ENCODE measurements at places on chromosomes 5 and 9.

DNA sequence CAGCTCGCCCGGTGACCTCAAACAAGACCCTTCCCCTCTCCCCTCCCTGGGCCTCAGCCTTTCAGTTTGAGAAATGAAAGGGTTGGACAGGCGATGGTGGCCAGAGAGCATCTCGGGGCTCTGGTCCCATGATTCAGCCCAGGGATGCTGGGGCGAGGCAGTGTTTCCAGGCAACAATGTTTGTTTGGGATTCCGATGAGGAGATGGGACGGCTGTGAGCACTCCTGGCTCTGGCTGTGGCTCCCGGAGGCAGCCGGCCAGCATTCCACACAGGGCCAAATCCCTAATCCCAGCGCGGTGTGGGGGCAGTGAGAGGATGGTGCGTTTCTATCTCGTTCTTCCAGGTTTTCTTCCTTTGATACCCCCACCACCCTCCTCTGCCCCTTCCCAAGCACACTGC lies 66.0 kb downstream of the HMCN2 start:
- no peak for DNase-seq

DNA sequence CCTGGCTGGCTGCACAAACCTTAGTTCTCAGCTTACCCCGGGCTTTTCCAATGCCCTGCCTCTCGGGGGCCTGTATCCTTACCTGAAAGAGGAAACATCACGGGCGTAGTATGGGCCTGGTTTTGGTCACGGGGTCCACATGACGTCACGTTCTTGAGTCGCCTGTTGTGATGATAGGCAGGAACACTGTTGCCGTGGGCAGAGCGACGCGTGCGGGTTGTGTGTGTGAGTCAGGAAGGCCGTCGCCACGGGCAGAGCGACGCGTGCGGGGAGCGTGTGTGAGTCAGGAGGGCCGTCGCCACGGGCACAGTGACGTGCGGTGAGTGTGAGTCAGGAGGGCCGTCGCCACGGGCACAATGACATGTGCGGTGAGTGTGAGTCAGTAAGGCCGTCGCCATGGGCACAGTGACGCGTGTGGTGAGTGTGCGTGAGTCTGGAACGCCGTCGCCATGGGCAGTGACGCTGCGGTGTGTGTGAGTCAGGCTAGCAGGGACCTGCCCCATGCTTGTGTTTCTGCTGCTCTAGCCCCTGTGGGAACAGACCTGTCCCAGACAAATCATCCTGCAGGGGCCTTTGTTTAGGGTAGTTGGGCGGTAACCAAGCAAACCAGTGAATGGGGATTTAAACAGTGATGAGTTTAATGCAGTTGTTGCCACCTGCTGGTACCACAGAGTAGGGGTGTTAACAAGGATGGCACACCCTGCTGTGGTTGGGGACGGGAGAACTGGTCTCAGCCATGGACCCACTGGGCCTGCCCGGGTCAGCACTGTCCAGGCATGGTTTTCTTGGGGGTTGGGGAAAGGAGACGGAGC lies 19.8 kb downstream of the TRIP13 start:
- no peak for DNase-seq

- DNase-seq: no peak
Measured at GRCh38 chr9:136018257-136019031, 57.3 kb upstream of the UBAC1 start.

DNA sequence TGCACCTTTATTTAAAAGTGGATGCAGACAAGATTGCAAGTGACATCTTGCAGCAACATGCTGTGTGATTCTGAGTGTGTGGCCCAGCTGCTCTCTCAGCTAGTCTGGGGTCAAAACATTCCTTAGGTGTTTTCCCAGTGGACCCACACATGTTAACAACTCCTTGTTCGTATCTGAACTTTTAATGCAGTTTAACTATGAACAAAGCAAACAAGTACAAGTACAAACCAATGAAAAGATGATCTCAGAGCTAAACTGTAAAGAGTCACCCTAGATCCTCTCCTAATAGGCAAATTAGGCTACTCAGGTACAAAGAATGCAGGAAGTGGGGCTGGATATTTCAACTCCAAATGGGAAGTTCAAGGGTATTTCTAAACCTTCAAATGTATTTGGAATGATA lies 108.4 kb downstream of the ENTREP1 start:
- DNase-seq: no peak

- DNase-seq: no peak
Measured at GRCh38 chr9:92564982-92565381, 29.2 kb upstream of the ECM2 start.

GRCh38 chr9:135480071-135480939 lies 723 bp downstream of the PPP1R26 start:
- DNase-seq: no peak

GRCh38 chr5:142095035-142095434 lies 13.5 kb upstream of the NDFIP1 start:
- DNase-seq: no peak

Measured in NCI-H1930 (cell line).